ENCODE measurements at places on chromosomes 5 and 9.

DNA sequence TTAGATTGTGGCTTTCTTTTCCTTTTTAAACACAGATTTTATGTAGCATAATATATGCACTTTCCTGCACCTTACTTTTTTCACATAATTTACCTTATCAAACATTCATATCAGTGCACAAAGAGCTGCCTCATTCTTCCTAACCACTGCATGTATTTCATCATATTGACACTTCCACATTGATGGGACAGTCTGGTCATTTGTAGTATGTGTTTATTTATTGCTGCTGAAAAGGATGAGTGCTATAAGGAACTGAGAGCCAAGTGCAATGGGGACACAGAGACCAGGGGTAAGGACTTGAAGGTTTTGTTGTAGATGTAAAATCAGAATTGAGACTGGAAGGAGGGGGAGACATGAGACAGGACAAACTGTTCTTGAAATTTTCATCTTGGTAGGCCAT lies 193.8 kb downstream of the SMARCA2 start:
- DNase-seq = no peak

- no peak for DNase-seq
These were observed 68.1 kb downstream of the MAMDC2 start for GRCh38 chr9:70111641-70112236.

DNA sequence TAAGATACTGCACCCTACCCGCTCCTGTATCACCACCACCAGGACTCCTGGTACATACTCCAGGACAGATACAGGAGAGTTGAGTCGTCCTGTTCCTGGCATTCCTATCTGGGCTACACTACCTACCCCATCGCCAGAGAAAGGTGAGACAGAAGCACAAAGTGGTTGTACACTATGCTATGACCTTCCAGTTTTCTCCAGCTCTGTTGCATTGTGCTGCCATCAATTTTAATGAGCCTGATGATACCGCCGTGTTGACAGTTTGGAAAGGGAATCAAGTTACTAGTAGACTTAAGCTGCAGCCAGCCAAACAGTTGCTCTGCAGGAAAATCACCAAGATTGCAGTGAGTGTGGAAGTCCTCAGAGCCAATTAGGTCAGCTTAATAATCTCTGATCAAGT lies 35.2 kb downstream of the ANP32B start:
- DNase-seq = no peak

DNA sequence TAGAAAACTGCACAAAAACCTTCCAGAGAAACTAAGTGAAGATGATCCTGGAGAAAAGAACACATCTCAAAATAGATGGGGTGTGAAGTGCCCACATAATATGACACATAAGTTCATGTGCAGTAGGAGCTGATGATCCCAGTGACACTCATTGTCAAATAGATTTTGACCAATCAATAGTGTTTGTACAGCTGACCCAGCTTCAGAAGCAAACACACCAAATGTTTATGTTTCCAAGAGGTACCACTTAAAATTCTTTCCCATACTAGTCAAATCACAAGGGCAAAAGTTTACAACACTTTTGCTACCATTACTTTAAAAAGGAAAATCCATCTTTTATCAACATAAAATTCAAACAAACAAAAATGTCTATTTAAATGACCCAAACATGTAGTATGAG lies 175.0 kb downstream of the MLLT3 start:
- no peak for DNase-seq

DNA sequence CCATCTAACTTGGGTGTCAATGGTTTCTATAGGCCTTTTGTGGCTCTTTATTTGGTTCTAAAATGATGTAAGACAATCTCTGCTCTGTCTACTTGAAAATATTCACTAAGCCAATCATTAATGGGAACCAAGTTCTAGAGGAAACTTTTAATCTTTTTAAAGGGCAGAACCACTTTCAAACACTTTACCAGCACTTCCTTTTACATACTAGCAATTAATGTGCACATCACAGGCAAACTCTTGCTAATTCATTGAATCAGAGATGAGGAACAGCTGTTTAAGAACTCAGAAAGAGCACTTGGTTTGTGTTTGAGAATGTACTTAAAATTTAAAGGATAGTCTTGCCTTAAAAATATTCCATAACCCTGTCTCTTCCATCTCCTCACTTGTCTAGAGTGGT lies 83.4 kb downstream of the PAPPA start:
- DNase-seq = no peak

- DNase-seq = no peak
These were observed 46.6 kb downstream of the NR6A1 start for GRCh38 chr9:124724415-124725067.

GRCh38 chr5:31027721-31028120 lies 165.8 kb upstream of the CDH6 start:
- no peak for DNase-seq

DNA sequence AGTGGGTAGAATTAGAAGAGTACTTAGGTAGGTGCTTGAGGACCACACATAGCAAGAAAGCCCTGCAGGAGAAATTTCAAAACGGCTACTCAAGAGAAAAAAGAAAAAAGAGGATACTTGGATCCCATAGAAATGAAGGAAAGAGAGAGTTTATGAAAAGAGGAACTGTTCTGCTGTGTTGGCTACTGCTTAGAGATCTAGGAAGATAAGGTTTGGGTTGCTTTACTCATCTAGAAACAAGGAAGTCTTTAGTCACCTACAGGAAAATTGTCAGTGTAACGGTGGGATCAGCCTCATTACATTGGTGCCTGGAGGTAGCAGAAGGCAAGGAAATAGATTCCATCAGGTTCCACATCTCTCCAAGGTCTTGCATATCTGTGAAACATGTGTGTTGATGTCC lies 14.8 kb upstream of the C5orf46 start:
- DNase-seq = no peak

DNA sequence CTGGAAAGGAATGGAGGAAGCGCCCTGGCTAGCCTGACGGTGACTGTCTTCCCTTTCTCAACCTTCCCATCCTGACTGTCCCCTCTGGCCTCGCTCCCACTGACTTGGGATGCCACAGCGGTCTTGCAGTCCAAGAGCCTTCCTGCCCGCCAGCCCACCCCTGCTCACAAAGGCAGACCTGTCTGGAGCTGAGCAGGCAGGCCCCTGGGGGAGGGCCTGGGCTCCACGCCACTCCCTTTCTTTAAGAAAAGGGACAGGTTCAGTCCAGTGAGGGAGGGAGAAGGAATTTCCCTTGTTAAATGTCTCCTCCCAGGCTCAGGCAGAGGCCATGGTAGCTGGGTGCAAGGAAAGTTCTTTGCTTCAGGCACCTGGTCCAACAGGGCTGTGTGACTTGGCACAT lies 18.1 kb downstream of the FGF1 start:
- no peak for DNase-seq
